Mesendoderm (in vitro differentiated cells): ENCODE measurements at places on chromosomes 6 and 20.

DNA sequence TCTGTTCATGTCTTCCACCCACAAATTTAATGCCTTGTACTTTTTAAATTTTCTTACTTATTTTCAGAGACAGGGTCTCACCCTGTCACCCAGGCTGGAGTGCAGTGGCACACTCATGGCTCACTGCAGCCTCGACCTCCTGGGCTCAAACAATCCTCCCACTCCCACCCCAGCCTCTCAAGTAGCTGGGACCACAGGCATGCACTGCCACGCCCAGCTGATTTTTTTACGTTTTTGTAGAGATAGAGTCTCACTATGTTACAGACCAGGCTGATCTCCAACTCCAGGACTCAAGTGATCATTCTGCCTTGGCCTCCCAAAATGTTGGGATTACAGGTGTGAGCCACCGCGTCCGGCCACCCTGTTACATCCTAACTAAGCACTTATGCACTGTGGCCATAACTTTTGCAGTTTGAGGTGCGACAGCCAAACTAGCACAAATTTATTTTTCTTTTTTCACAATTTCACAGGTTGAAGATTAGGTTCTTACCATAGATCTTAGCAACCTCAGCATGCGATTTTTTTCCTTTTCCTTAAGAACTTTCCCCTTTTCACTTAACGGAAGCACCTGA lies 92.1 kb downstream of the EPB41L2 start:
- no peak for DNase-seq

GRCh38 chr6:40187535-40188144 lies 253.4 kb upstream of the MOCS1 start:
- peak; percentile 42 for DNase-seq

GRCh38 chr6:152338335-152339125 lies 298.6 kb downstream of the SYNE1 start:
- peak; percentile 22 for DNase-seq

- DNase-seq = no peak
Measured at GRCh38 chr6:40163924-40164323, 229.7 kb upstream of the MOCS1 start.

- DNase-seq = no peak
Measured at GRCh38 chr6:55696501-55696900, 117.5 kb upstream of the HMGCLL1 start.

DNA sequence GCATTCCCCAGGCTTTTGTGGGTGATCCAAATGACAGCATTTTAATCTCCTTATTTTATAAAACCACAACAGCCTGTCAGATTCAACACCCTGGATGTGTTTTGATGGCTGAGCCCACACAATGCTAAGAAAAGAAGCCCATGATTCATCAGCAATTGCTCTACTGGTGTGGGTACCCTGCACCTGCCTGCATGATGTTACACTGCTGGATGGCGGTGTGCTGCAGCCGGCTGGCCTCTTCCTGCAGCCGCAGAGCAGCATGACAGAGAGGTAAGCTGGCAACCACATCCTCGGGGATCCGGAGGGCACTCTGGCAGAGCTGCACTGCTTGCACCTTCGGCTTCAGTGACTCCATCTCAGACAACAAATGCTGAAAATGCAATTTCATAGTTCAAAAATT lies 327.5 kb downstream of the SYNE1 start:
- DNase-seq = no peak

- DNase-seq = no peak
Measured at GRCh38 chr6:37942606-37943376, 123.3 kb downstream of the ZFAND3 start.

DNA sequence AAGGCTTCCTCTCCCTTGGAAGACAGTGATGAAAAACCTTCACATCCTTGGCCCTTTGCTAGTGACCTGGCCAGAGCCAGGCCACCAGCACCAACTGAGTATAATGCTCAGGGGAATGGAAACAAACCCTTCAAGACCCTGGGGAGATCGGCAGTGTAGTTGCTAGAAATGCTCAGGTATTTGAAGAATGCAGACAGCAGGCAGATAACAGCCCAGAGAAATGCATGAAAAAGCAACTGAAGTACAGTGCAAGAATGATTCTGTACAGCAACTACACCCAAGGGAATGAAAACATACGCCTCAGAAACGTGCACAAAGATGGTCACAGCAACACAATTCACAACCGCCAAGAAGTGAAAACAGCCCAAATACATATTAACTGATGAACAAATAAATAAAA lies 41.1 kb downstream of the PPP1R3G start:
- peak; percentile 76 for DNase-seq

DNA sequence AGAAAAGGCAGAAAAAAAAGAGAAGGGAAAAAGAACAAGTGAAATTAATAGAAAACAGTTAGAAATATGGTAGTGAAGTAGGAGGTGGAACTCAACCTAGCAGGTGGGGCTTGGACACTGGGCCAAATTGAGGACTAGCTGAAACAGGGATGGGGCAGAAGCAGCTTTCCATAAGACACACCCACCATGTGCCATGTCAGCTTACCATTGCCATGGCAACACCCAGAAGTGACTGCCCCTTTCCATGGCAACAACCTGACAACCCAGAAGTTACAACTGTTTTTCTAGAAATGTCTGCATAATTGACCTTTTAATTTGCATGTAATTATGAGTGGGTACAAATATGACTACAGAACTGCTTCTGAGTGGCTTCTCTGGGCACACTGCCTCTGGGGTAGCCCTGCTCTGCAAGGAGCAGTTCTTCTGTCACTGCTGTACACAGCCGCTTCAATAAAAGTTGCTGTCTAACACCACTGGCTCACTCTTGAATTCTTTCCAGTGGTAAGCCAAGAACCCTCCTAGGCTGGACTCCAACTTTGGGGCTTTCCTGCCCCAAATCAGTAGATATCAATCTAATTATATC lies 35.9 kb upstream of the SLC24A3 start:
- peak; percentile 13 for DNase-seq

GRCh38 chr20:41014561-41015088 lies 14.0 kb upstream of the TOP1 start:
- no peak for DNase-seq

DNA sequence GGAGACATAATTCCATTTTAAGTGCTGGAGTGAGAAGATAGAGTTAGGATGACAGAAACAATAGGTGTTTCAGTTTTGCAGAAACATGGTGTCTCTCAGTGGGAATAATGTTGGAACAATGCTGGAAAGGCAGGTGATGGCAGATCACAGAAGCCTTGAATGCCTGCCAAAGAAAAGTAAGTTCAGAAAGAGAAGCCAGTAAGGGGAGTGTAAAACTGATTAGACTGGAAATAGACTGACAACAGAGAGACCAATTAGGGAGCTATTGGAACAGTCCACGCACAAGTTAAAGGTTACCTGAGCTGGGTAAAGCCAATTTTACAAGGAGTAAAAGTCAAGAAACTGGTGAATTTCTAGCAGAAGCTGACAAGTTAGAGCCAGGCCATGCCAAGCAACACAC lies 142.9 kb downstream of the TFAP2A start:
- no peak for DNase-seq
